ENCODE measurements at places on chromosomes 16 and 17.

DNA sequence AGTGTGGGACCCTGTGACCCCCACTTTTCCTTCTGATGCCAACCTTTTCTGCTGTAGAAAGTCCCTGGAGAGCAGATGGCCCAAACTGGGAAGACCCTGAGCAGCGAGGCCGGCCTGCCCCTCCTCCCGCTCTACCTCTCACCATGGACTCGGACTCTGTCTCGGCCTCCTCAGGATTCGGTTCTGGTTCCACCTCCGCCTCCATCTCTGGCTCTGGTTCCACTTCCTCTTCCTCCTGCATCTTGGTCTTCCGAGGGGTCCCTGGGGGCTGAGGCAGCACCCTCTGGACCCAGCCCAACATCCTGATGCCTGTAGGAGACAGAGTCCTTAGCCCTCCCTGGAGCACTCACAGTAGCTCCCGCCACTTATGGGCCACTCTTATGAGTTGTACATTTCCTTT lies 3.9 kb downstream of the CNGB1 start:
- no peak for DNase-seq

DNA sequence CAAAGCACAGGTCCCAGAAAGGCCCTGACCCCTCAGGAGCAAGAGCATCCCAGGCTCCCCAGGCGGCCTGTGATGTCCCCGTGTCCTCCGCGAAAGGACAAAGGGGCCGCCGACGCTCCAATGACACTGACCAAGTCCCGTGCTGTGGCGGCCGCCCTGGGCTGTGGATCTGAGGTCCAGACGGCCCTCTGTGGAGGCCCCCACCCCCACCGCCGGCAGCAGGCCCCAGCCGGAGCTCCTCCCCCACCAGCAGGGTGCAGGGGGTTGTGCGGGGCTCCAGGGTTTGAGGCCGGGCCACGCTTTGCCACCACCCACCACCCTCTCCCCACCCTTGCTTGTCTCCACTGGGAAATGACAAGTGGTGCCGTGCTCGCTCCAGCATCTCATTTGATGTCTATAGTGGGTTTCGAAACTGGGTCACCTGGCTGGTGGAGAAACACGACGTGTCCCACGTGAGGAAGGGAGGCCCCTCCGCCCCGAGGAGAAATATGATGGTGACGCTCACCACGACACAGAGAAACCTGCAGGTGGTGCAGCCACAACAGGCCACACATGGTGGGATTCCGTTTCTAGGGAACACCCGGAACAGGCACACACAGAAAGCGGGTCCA lies 31.2 kb upstream of the ZNF469 start:
- no peak for DNase-seq

DNA sequence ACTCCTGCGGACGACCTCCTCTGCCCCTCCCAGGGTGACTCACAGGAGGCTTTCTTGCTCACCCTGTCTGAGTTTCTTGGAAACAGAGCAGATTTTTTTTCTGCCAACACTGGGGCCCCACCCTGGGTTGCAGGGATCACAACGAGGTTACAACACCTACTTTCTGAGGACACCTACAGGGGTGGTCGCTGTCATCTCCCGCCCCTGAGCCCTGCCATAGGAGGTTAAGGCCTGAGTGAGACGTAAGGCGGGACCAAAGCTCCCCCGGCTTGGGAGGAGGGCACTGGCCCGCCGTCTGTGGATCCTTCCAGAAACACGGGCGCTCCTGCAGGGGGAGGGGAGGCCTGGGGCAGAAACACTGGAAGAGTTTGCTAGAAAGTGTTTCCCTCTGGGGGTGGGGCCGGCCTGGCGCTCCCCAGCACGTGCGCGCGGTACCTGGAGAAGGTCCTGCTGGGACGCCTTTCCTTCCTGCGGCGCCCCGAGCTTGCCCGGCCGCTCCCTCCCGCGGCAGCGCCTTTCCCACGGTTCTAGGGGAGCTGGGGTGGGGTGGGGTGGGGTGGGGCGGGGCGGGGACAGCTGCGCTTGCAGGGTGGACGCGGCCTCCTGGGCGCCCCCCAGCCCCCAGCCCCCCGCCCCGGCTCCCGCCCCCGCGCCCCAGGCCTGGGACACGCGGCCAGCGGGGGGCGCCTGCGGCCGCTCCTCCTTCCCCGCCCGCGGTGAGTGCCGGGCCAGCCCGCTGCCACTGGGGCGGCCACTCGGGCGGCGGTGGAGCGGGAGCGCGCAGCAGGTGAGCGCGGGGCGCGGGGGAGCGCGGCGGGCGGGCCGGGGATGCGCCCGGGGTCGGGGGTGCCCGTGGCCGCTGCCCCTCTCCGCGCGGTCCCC lies 20.7 kb upstream of the ADCY7 start:
- DNase-seq = no peak

- DNase-seq = no peak
Observed at GRCh38 chr16:69699915-69700314, 26.4 kb downstream of the NQO1 start.

DNA sequence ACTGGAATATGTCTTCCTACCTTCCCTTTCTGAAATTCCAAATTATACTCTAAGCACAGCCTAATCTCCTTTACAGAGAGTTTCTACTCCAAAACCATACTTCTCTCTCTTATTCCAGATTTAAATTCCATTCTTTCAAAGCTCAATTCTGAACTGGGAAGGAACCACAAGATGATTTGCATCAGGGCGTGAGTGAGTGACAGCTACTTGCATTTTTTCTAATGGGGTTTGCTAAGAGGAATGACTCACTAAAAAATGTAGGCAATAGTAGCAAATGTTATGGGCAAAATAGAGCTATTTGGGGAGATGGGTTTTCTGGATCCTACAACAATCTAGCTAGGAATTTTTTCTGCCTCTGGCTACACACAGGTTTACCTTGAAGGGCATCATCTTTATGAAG lies 244.6 kb upstream of the PSMD7 start:
- DNase-seq = no peak

DNA sequence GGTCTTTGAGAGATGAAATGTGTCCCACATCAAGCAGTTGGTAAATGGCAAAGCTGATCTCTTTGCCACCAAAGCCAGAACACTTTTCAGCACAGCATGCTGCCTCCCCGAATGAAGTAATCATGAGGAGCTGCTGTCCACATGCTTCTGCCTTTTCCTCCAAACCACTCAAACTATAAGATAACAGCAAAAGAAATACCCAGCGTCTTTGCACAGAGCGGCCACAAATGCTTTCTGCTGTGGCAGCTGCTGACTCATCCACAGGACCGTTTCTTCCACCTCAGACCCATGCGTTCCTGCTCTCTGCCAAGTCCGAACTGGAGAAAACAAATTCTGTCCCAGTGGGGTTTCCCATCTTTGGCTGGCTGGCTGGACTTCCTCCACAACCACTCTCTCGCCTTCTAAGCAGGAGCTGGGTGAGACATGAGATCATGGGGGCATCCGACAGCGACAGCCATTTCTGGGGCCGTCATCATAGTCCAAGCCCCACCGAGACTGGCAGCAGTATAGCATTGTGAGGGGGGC lies 27.1 kb downstream of the TBC1D3B start:
- DNase-seq = no peak

- DNase-seq = no peak
Observed at GRCh38 chr16:1487395-1488053, 1.2 kb downstream of the PTX4 start.

DNA sequence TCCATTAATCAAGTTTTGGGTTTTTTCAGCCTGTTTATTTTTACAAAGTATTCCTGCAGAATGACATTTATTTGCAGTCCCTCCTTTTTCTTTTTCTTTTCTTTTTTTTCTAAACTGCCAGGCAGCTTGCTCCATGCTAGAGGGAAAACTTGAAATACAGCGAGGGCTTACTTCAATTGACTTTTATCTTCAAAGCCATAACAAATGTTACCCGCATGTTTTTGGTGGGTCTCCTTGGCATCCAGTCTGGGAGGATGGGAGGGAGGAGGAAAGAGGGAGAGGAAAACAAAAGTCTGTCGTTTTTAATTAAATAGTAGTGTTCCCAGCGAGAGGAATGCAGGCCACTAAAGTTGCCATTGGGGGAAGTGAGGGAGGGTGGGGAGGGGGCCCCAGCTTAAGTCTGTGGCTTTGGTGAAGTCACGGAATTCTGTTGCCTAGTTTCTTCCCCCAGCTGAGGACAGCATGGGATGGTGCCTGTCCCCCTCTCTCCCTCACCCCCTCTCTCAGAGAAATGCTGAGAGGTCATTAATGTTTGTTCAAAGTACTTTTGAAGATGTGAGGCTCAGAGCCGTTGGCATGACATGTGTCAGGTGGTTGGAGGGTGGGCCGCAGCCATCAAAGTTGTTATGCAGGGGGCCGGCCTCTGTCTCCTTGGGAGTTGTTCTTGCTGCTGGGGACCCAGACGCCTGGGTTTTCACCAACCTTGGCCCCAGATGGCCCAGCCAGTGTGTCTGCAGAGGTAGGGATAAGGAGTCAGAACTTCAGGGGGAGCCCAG lies 2.9 kb downstream of the NKD1 start:
- no peak for DNase-seq

DNA sequence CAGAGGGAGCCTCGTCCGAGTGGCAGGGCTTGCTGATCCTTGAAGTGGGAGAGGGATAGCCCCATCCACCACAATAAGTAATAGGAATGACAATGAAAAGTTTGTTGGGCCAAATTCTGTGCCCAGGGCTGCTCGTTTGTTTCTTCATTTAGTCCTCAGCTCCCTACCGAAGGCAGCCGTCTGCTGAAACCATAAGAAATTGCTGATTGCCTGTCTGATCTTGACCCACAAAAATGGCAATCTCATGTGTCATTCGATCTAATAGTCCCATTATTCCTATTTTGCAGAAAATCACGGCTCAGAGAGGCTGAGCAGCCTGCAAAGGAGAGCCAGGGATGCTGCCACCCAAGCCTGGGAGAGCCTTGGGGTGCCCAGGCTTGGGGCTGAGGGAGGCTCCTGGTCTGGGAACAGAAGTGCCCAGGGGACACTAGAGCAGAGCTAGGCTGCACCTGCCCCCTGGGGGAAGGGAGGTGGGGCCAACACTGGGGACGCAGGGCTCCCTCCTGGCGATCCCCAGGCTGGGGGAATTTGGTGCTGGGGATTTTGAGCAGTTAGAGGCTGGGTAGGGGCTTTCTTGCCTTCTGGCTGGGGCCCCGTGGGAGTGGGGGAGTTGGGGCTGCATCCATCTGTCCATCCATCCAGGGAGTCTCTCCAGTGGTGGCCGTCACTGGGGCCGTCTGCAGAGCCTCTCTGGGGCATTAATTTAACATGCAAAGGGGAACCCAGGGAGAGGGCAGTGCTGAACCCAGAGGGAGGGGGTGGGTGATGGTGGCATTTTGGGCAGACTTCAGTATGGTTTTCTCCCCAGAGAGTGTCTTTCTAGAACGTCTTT lies 53.5 kb downstream of the SOCS1 start:
- DNase-seq = no peak

GRCh38 chr16:11405331-11406176 lies 60.3 kb downstream of the RMI2 start:
- no peak for DNase-seq

- no peak for DNase-seq
Observed at GRCh38 chr16:54171626-54172537, 114.7 kb downstream of the IRX3 start.

GRCh38 chr17:22703204-22703603 lies 1010.9 kb downstream of the KCNJ18 start:
- DNase-seq = no peak
